ENCODE measurements at places on chromosomes 12 and 14.

- no peak for DNase-seq
These were observed 67.6 kb upstream of the AMN1 start for GRCh38 chr12:31796270-31796951.

GRCh38 chr12:4206470-4206869 is 67.1 kb upstream of the CCND2 start:
- no peak for DNase-seq

DNA sequence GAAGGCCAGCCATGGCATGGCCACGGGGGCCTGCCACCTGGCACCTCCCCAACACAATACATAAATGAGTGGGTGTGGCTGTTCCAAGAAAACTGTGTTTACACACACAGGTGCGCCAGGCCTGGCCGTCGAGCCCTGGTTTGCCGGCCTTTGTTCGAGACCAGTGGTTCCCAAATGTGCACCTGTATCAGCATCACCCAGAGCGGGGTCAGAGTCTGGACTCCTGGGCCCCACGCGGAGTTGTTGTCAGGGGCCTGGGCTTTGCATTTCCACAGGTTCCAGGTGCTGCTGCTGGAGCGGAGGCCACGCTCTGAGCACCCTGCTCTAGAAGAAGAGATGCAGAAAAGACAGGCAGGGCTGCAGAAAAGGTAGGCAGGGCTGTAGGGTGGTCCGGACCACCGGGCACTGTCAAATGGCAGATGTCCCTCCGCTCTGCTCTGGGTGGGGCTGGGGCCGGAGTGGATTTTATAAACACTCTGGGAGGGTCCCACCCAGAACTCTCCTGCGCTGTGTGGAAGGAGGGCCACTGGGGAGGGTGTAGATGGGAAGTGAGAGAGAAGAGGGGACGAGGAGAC is 4.2 kb upstream of the ASPG start:
- DNase-seq, result no peak

- no peak for DNase-seq
These were observed 30.8 kb downstream of the MAX start for GRCh38 chr14:65071544-65071943.

- no peak for DNase-seq
These were observed 25.8 kb downstream of the PLEKHG3 start for GRCh38 chr14:64730061-64730440.

DNA sequence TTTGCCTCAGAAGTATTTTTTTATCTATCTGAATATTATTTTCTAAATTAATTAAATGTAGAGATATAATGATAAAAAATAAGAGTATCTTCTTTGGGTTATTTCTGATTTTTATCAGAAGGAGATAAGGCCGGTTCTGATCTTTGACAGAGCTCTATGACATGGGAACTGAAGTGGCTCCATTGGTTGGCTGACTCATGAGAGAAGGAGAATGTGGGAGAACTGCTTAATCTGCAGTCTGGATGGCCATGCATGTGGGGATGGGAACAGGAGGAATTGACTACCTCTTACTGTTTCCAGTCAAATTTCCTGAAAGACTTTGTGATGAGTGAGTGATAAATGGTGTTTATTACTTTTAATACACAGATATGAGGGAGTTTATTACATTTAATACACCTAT is 155.8 kb upstream of the ATP2B1 start:
- no peak for DNase-seq

GRCh38 chr12:21939435-21939834 is 1.8 kb downstream of the ABCC9 start:
- DNase-seq, result no peak

DNA sequence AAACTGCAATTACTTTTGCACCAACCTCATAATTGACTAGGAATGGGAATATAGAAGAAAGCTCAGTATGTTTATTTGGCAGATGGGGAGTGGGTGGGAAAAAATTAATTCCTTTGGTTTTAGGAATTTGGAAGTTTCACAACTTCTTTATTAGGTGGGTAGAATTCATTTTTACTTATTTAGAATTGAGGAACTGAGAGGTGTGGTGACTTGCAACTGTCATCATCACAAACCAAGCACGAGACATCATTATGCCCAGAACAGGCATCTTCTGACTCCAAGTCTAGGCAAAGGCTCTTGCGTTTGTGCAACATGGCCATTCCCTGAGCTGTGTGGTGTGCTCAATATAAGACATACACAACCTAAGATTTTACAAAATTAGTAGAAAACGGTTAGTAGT is 380.0 kb downstream of the ATP23 start:
- no peak for DNase-seq

DNA sequence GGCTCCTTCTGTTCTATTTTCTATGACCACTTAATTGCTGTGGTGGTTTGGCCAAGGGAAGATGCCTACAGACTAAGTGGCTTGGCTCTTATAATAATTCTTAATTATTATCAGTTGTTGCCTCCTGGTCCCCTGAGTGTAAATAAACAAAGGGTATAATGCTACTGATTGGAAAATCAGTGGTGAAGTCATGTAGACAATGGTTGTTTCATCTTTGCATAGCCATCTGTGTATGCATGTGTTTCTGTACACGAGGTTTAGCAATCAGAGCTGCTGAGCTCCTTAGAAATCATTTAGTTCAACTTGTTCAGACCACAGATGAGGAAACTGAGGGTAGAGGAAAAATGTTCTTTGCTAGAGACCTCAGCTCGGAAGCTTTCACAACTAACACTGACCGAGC is 152.2 kb downstream of the STXBP6 start:
- no peak for DNase-seq

DNA sequence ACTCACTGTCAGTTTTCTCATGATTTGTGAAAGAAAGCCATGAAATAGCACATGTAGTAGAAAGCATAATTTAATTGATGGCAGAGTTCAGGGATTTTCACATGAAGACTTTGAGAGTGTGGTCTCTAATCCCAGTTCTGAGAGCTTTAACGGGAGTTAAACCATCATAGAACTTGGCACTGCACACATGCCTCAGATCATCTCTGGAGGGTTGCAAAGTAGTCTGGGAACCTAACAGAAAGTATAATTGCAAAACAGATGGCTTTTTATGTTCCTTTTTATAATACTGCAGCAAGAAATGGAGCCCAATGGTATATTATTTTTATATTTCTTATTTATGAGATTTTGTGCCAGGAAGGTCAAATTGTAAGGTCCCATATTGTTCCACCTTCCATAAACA is 77.9 kb downstream of the BHLHE41 start:
- no peak for DNase-seq

DNA sequence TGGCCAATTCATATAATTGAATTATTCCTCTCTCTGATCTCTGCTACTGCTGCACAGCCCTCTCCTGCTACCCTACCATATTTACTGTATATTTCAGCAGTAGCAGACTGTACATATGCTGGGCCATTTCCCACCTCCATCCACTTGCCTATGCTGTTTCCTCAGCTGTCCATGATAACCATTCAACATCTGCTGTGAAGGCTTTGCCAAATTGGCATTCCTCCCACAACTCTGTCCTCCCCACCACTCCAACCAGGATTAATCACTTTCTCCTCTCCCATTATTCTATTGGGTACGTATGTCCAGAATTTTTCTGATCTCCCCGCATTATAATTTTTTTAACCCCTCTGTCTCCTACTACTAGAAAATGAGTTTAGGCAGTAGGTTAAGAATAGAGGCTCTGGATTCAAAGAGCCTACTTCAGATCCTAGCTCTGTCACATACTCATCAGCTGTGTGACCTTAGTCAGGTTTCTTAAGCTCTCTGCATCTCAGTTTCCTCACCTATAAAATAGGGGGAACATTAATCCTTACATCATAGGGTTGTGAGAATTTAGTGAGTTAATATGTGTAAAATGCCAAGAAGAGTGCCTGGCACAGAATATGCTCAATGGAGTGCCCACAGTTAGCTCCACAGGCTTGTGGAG is 123.3 kb downstream of the KICS2 start:
- no peak for DNase-seq

- DNase-seq, result no peak
These were observed 666 bp downstream of the FMNL3 start for GRCh38 chr12:49706351-49707127.

- DNase-seq, result no peak
These were observed 17.5 kb downstream of the NIN start for GRCh38 chr14:50813544-50813863.

GRCh38 chr14:93888995-93889394 is 38.1 kb upstream of the FAM181A start:
- DNase-seq, result no peak

- DNase-seq, result no peak
These were observed 433.2 kb downstream of the PDZRN4 start for GRCh38 chr12:41621291-41621690.

- no peak for DNase-seq
These were observed 1.3 kb downstream of the OTOGL start for GRCh38 chr12:80100591-80100990.

DNA sequence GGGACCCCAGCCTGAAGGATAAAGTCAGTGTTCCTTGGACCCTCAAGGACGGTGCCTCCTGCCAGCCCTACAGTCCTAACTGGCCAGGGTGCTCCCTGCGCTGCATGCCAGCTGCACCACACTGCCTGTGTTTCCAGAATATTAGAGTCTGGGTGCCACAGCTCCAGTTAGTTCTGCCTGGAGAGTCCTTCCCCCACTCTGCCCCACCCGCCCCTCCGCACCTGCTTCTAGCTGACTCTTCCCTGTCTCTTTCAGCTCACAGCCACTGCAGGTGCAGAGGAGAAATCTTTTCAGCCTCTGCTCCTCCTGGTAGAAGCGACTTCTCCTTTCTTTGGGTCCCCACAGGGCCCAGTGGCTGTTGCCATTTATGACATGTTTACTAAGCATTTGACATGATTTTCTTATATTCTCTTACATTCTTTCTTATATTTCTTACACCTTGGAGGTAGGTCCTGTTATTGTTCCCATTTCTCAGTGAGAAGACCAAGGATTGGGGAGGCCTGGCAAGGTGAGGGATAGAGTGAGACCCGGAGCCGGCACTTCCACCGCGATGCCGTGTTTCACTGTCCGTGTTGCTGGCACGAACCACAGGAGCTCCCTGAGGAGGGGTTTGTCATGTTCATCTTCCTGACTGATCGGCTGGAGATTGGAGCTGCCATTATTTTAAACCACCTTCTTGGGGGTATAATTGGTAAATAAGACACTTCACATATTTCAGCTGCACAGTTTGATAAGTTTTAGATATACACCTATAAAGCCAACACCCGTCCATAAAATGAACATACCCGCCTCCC is 29.4 kb downstream of the SYNE3 start:
- no peak for DNase-seq

- no peak for DNase-seq
These were observed 209.1 kb downstream of the GRIN2B start for GRCh38 chr12:13772264-13772663.

GRCh38 chr12:5745251-5745888 is 199.7 kb downstream of the ANO2 start:
- peak; percentile 17 for DNase-seq

DNA sequence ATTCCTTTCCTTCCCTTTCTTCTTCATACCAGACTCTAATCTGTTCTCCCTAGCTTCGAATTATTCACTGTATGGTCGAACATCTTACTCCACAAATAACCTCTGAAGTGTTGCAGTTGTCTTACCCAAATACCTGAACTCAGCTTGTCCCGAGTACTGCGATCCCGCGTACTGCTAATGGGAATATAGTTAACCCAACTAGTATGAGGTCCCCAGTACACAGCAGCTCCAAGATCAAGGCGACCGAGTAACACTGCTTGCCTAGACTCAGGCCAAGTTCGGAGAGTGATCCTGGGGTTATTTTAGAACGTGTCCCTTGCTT is 462 bp upstream of the ETNK1 start:
- no peak for DNase-seq

DNA sequence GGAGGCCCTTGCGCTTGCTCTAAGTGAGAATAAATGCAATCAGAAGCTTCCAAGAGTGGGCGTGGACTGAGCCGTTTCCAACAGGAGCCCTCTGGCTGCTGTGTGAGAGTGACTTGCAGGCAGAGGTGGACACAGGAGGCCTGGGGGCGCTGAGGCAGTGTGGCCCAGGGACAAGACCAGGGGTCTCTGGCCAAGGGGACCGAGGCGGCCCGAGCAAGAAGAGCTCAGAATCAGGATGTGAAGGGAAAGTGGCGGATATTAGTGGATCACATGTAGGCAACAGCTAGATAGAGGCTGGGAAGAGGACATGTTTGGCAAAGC is 8.6 kb downstream of the RIMBP2 start:
- no peak for DNase-seq

GRCh38 chr12:70365648-70366518 is at the start of gene KCNMB4:
Gene KCNMB4 (plus strand): TSS chr12:70366290. CDS start chr12:70366735, 445 bp downstream.
- no peak for DNase-seq

DNA sequence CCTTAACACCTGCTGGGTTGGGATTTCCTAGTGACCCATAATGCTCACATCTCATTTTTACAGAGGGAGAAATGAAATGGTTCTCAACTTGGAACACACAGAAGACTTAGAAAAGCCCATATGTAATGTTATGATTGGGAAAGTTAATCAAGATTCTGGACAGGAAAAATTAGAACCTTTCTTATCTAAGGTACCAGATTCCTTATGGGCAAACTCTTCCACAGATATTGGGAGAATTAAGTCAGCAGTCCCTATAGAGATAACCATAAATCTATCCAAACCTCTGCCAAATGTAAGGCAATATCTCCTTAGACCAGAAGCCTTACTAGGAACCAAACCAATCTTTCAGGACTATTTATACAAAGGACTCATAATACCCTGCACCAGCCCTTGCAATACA is 13.9 kb upstream of the PSMC1 start:
- no peak for DNase-seq

DNA sequence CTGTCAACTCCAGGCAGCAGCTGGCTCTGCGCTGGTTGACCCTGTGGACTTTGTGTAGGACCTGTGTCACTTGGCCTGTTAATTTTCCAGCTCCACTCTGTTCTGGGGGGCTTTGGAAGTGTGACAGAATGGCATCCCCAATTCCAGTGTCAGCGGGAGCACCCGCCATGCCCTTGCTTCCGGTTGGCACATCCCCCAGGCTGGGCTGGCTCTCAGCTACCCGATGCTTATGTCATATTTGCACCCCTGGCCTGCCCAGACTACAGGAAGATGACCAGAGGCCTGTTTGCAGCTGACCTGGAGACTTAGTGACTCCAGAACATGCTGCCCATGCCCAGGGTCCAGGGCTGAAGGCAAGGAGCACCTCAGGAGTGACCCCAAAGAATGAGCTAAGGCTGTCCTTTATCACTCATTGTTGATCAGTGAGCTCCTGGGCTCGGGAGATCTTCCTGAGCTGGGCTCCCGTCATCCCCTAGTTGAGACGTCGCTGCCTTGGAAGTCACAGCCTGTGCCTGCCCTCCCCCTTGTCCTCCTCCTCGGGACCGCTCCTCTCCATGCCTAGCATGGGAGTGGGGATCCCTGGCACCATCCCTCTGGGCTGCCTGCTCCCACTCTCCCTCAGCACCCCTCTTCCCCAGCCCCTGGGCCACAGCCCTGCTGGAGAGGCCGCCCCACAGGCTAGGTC is 163.4 kb upstream of the RTL1 start:
- no peak for DNase-seq

GRCh38 chr12:3075315-3075714 is 1.9 kb upstream of the TSPAN9 start:
- no peak for DNase-seq

GRCh38 chr14:95885866-95886265 is 9.2 kb downstream of the TUNAR start:
- no peak for DNase-seq

DNA sequence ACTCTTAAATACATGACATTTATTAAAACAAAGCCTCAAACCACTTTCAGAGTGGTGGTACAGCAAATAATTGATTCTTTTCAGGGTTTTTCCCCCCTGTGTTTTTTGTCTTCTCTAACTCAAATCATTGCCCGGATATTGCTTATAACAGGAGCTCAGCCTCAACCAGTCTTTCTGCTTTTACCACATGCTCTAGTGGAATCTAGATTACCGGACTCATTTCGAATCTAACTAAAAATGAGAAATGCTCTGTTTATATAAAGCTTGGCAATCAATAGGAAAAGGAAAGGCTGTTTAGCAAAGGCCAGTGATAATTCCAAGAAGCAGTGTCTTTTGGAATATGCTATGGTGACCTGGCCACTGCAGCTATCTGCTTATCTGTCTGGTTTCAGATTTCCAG is 161.5 kb downstream of the ETV6 start:
- DNase-seq, result no peak

All from GM04503 (cell line).